Frontal cortex (tissue), 4 donors: ENCODE measurements at places on chromosomes 2 and 18. TPM values are rescaled to one million over a fixed set of nuclear protein-coding genes. Genes with fewer than 3 reads are reported as not detected.

The PDCD1 gene
- total RNA-seq, result 0.41 TPM

The PLCD4 gene
- 1.2 TPM for total RNA-seq

The DSG3 gene
- under 0.01 TPM for total RNA-seq

The DLX2 gene
- 2.9 TPM for total RNA-seq

The SAG gene
- 0.82 TPM for total RNA-seq

The MC2R gene
- under 0.01 TPM for total RNA-seq

The LIMS4 gene
- total RNA-seq, result 0.41 TPM

The LCT gene
- total RNA-seq, result not detected

The ZEB2 gene
- total RNA-seq, result 267 TPM

The KATNAL2 gene
- 3.7 TPM for total RNA-seq

The RTKN gene
- total RNA-seq, result 2.9 TPM

The RAB27B gene
- total RNA-seq, result 33.0 TPM

The SPATA3 gene
- total RNA-seq, result not detected

The COL4A3 gene
- total RNA-seq, result under 0.01 TPM

The SPP2 gene
- total RNA-seq, result not detected

The COPS7B gene
- 16.7 TPM for total RNA-seq
